Stimulated activated CD4-positive, alpha-beta T cell treated with anti-CD3 and anti-CD28 coated beads, Interleukin-15, amount 100 ng/mL, for 48 hours (primary cell): ENCODE measurements at places on chromosomes 3 and 15.
A peak's percentile ranks its signal among the peaks of the same experiment; 100 is the strongest.

- DNase-seq, result no peak
Observed at GRCh38 chr3:32372213-32372490, 19.5 kb upstream of the CMTM7 start.

DNA sequence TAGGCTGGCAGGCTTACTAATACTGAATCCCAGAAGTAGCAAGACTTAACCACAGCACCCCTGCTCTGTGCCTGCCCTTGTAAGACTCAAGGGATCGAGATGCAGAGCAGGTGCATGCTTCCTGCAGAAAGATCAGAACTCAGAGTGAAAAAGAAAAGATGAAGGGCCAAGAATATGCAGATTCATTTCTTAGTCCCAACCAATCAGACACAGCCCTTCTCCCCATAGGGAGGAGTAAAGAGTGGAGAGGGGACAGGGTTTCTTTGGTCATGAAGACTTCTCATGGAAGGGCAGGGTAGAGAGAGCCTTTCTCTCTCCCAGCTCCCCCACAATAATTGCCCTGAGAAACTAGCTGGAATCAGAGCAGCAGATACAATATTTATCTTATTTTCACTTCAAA lies 105.6 kb upstream of the MB21D2 start:
- no peak for DNase-seq

- no peak for DNase-seq
Observed at GRCh38 chr15:68980786-68981185, 33.7 kb upstream of the NOX5 start.

- no peak for DNase-seq
Observed at GRCh38 chr15:81516461-81516860, 142.4 kb upstream of the TMC3 start.

DNA sequence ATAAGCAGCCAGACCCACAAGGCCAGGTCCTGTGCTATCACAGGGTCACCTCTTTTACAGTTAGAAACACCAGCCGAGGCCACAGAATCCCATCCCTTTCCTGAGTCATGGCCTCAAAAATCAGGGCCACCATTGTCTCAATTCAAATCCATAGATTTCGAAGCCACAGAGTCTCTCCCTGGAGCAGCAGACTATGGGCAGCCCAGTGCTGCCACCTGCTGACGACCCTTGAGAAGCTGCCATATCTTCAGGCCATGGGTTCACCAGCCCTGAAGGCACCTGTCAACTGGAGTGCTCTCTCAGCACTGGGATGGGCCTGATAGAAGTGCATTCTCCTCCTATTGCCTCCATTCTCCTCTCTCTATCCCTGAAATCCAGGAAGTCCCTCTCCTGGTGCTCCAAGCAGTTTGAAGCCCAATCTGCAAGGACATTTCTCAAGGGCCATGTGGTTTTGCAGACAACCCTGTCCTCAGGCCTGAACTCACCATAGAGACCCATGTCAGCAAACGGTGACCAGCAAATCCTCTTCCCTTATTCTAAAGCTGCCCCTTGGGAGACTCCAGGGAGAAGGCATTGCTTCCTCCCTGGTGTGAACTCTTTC lies 39.6 kb downstream of the TGM4 start:
- peak; percentile 41 for DNase-seq
